ENCODE measurements at places on chromosomes 2 and 18.

DNA sequence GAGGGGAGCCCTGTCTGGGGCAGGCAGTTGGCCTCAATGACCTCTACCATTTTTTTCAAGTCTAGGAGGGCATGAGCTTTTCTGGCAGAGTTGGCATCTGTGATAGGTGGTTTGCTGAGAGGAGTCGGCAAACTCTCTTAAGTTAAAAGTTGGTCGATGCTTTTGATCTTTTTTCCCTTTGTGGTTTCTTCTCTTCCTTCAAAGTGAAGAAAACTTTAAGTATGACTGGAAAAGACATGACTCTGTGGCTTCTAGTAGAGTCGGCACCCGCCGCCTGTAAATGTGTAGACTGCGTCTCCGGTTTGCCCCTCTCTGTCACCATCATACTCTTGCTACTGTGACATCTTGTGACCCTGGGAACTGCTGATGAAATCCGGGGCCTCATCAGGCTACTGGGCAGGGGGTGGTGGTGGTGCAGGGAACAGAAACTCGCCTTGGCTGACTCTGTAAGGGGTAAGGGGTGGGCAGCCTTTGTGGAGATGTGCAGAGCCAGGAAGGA, 21.1 kb downstream of the INPP5D start:
- no peak for DNase-seq

DNA sequence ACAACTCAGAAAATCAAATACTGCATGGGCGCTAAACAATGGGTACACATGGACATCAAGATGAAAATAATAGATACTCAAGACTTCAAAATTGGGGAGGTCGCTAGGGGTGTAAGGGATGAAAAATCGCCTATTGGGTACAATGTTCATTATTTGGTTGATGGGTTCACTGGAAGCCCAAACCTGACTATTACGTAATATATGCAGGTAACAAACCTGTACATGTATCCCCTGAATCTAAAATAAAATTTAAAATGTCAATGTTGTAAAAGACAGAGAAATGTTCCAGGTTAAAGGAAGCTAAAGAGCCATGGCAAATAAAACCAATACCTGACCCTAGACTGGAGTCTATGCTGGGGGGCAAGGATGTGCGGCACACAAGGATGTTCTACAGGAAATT, 80.4 kb upstream of the CCBE1 start:
- no peak for DNase-seq

DNA sequence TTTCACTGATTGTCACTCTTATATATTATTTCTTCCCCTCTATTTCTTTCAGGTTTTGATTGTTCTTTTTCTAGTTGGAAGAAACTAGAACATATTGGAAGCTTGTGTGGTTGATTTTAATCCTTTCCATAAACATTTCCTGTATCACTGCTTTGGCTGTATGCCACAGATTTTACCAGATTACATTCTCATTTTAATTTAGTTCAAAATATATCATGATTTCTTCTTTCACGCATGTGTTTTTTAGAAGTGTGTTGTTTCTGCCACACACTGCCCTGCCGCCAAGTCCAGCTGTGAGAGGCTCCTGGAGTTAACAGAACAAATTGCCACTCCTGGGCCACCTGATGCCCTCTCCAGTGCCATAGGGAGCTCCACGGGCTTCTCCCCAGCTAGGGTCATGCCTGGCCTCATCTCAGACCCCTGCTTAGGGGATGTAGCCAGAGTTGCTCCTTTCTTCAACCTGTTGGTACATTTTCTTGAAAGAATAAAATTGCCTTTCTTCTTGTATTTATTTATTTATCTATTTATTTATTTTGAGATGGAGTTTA, 206.2 kb upstream of the COPS8 start:
- DNase-seq: no peak

DNA sequence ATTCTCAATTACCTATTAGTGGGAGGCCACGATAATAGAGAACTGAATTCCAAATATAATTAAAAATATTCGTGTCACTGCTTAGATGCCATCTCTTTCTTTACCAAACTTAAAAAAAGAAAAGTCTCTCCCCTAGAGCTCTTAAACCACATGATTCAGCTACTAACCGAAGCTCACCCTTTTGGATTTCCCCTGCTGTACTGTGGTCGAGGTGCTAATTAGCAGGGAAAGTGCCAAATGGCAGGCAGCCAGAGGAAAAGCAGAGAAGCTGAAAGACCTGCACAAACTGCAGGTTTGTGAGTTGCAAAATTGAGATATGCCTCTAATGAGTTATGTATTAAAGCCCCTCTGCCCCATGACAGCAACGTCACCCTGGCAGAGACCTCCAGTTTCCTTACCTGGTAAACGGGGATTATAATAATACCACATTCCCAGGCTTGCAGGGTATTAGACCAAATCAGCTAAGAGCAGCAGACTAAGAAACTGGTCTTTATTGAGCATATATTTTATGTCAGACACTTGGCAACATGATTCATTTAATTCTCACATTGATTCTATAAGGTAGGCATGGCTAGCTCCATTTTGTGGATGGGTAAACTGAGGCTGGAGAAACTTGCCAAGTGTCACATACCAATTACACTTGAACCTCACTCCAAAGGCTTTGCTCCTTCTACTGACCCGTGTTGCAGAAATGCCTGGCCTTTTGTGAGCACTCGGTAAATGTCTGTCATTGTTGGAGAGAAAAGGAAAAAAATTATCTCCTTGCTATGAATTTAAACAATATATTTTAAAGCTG, 259.7 kb downstream of the LPIN1 start:
- DNase-seq: no peak

DNA sequence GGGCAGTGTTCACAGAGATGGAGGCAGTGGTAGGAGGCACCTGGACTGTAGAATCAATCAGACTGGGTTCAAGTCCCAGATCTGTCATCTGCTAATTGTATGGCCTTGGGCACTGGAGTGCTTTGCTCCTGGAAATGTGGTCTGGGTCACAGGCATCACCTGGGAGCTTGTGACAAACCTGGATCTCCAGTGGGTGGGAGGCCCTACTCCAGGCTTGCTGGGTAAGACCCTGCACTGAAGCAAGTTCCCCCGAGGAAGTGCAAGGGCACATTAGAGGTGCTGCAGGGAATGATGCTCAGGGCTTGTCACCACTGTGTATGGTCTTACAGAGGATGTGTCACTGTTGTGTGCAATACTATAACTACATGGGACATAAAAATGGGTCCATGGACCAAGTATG, 220.5 kb upstream of the ID2 start:
- DNase-seq: no peak

DNA sequence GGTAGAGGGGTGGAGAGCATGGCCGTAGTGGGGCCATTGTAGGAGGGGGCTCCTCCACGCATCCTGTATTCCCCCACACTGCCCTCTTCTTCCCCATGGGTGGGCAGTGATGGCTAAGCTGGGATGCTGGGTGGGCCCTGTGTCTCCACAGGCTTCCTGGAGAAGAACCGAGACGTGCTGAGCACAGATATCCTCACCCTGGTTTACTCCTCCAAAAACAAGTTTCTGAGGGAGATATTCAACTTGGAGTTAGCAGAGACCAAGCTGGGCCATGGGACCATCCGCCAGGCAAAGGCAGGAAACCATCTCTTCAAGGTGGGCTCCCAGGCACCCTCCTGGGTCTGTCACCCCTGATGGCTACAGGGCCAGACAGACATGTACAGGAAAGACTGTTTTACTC, 52.8 kb downstream of the MYO7B start:
- DNase-seq: no peak

DNA sequence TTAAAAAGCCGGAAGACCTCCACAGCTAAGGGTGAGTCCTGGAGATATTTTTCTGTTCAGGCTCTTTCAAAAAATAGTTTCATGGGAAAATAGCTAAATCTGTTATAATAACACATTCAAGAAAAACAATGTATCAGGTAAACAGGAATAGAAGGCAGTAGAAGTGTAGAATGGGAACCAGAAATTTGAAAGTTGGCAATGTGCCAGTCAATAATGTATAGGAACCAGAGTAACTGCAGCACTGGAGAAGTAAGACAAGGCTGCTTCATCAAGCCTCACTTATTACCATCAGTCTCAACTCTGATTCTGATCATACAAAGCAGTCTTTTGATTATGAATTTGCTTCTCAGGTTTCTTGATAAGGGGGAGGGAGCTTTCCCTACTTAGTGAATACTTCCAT, 81.4 kb upstream of the VRK2 start:
- DNase-seq: no peak

DNA sequence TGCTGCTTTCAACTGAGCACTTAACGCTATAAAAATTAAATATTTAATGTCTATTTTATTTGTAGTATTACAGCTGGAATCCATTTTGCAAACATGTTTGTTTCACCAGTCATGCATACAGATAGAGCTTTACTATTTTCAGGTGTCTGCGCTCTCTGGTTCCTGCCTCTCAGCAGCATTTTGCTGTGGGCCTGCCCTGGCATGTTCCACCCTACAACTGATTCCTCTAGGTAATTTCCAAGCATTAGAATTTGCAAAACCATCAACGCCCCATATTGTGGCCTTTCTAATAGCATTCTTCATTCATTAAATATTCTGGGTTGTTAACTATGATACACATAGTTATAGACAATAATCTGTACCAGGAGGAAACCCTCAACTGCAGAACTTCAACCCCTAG, 266.4 kb upstream of the DLGAP1 start:
- no peak for DNase-seq

DNA sequence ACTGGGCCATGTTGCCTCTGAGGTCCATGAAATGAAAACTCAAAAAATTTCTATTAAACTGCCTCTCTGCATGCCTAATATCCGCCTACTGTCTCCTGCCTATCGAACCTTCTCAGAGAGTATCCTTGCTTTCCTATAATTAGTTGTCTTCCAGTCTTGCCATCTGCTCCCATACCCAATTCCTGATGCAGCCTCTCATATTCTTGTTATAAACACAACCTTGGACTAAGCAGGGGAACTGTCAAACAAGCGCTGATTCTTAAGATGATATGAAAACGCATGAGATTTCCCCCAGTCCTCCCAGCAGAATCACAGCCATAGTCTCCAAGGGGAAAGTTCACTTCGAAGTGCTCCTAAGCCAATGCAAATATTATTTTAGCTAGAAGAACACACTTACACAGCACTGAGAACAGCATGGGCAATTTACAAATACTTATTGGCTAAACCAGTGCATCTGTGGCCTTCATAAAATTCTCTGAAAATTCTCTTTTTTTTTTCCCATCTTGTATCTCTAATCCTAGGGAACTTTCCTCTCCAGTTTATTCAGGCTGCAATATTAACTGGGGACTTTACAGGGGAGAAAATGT, 471.6 kb downstream of the MBD2 start:
- no peak for DNase-seq

DNA sequence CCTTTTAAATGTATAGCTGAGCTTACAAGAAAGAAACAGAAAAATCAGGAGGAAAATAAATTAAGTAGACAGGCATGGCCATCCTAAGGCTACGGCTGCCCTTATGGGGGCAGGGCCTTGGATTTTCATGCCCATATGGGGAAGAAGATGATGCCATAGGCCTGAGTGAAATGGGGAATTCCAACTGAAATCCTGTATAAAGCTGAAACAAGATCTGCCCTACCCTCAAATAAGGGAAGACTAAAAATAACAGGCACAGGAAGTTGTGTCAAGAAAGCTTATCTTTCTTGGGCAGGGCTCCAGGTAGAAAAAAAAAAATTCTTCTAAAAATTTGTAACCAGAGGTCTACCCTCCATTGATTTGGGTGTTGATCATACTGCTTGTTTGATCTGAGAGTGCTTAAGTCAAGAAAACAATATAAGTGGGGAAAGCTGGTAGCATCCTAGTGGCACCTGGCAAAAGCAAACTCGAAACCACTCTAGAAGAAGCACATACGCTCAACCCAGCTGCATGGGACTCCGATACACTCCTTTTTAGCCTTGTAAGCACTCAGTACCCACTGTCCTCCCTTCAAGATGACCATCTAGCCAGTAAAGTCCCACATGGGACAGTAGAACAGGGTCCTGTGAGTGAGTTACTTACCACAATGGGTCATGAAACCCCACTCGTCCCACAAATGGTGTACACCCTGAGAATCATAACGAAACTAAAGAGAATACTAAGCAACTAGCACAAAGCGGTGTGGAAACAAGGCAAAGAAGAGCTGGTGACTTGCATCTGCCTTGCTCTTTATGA, 22.3 kb downstream of the DNAH7 start:
- no peak for DNase-seq

DNA sequence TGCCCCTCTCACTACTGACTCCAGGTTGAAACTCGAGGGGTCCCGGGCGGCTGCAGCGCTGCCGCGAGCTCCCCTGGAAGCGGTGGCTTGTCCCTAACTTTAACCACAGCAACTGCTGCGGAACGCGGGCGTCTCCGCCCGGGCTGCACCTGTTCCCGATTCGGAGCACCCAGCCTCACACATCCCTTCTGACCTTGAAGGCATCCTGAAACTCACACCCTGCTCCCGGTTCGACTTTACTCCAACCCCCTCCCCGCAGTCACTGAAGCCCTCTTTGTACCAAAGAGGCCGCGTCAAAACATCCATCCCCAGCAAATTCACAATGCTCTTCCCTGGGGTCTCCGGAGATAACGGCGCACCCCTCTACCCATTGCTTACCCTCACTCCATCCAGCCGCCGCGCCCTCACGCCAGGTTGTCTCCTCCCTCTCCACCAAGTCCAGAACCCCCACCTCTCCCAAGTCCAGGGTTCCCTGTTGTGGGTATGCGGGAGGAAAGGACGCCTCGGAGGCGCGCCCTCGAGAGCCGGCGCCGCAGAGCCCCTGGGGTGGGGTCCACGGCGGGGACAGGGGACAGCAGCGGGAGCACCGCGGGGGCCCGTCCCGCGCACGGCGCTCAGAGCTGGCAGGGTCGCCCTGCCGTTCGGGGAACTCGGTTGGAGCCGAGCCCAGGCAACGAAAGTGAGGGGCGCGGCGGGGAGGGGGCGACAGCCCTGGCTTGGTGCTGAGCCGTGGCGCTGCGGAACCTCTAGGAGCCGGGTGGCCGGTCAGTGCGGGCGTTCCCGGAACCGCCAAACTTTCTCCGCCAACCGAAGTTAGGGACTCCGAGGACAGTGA, 934 bp downstream of the MYO5B start:
- DNase-seq: no peak

DNA sequence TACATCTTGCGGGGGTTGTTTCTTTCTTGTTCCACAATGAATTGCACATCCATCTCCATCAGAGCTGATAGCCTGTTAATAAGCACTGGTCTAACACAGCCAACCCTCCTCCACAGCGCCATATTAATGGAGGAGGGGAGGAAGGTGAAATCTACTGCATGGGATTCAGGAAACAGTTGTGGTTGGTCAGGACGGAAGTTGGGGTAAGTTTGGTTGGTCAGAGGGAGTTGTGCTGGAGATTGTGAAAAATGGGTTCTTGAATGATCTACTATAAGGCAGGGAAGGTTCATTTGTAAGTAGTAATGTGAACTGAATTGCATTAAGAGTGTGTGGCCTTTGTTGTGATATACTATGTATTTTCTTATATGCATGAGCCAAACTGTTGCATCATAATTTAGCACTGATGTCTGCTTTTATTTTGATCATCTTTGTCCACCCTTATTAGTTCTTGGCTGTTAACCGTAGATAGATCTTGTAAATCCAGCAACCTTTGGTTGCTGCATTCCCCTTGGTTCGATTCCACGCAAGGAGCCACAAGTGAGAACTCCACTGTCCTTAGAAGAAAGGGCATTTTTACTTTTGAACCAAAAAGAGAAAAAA, 150.6 kb upstream of the MAPRE2 start:
- DNase-seq: no peak

- no peak for DNase-seq
These were observed 28.9 kb upstream of the BCL2L11 start for GRCh38 chr2:111091811-111092211.

All from NCI-H1930 (cell line).